GM12878 (cell line): ENCODE measurements at places on chromosomes 13 and 19. TPM values are rescaled to one million over a fixed set of nuclear protein-coding genes. Genes with fewer than 3 reads are reported as not detected.

PCDH8 gene
- total RNA-seq, result 0.16 and 0.31 TPM in 2 replicates

ATP5F1D gene
- total RNA-seq, result 304 and 305 TPM in 2 replicates

ZNF665 gene
- 1.3 and 1.4 TPM in 2 replicates for total RNA-seq

GRCh38 chr13:82136880-82137279, 1745.4 kb downstream of the SLITRK1 start:
- H3K36me3 ChIP-seq, result no peaks in the 10 kb centered on the region
- no peak overlapping the region for H3K4me3 ChIP-seq
- no peaks in the 10 kb centered on the region for H3K4me1 ChIP-seq
- H3K27me3 ChIP-seq, result no peaks in the 10 kb centered on the region
- no peak overlapping the region for H3K27ac ChIP-seq
- no peak for DNase-seq

DNA sequence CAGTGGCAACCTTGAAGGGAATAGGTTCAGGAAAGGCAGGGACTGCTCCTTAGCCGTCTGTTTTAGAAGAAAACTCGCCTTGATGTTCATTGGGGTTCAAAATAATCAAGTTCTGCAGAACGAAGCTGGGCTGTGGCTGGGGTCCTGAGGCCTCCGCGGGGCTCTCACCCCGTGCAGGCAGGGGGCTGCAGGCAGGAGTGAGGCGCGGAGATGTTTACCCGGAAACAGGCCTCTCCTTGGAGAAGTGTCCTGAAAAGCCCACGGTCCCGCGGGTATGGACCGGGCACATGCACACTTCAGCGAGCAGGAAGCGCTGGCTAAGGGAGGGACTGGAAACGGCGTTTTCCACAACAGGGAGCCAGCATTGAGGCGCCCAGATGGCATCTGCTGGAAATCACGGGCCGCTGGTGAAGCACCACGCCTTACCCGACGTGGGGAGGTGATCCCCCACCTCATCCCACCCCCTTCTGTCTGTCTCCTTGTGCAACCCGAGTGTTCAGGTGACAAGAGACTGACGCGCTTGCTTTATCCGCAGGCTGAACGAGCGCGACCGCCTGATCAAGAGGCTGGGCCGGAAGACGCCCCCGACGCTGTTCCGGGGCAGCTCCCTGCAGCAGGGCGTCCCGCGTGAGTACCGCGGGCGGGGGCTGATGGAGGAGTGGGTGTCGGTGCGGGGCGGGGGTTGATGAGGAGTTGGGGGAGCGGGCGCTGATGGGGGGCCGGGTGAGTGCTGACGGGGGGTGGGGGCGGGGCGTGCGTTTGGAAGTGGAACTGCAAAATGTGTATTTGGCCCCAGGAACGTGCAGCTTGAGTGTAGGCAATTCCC, 39.6 kb downstream of the SHISA2 start:
- H3K4me3 ChIP-seq, result no peak overlapping the region
- H3K36me3 ChIP-seq, result no peaks in the 10 kb centered on the region
- DNase-seq, result no peak
- H3K27ac ChIP-seq, result no peak overlapping the region
- H3K27me3 ChIP-seq, result no peaks in the 10 kb centered on the region; the same call in 1 of the 2 replicates
- H3K4me1 ChIP-seq, result no peaks in the 10 kb centered on the region

DNA sequence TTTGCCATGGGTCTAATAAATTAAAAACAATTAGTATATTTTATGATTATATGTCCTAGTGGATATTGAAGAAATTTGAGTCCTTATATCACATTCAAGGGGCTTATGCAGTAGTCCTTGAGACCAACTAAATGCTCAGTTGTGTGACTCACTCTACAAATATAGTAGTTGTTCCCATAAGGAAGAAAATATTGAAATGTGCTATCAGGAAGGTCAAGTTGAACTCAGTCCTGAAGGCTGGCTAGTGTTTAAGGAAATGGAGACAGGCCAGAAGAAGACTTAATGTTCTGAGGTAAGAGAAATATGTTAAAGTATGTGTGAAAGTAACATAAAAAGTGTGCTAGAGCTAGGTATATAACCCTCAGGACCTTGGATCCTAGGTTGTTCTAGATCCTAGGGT, 766.1 kb upstream of the GPC6 start:
- no peak overlapping the region for H3K27ac ChIP-seq
- no peak overlapping the region for H3K4me3 ChIP-seq
- no peaks in the 10 kb centered on the region for H3K27me3 ChIP-seq
- DNase-seq, result no peak
- H3K4me1 ChIP-seq, result no peaks in the 10 kb centered on the region
- H3K36me3 ChIP-seq, result no peaks in the 10 kb centered on the region
